ENCODE measurements at places on chromosomes 4 and X.

GRCh38 chr4:3042226-3042625 lies 32.1 kb downstream of the HTT-AS start:
- no peak for DNase-seq

GRCh38 chr4:41853973-41854372 lies 81.3 kb upstream of the TMEM33 start:
- DNase-seq = no peak

GRCh38 chr4:47750788-47751187 lies 87.1 kb downstream of the CORIN start:
- no peak for DNase-seq

- DNase-seq = no peak
Observed at GRCh38 chr4:25884031-25884782, 21.4 kb upstream of the SEL1L3 start.

DNA sequence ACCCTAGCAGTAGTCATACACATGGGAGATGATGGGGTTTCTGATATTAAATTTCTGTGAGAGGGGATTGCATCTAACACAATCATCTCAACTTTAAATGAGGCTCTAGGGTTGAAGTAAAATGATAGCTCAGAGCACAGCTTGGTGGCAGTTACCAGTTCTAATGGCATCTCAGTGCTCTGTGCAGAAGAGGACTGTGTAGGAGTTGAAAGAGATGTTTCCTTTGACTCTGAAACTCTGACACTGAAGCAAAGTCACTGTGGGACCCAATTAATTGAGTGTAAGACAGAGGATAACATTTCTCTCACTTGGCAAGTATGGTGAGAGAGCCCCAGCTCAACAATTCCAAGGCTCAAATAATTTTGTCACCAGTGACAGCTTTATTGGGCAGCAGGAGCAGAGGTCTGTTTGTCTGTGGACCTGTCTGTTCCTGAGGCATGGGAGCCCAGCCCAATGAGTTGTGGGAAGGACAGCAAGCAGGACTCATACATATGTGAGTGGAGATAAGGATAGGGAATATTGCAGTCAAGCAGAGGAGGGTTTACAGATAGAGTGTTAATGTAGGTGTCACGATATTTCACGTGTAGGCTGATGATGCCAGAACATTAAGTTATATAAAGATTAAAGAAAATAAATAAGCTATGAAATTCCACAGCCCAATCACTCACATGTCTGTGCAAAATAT lies 76.7 kb upstream of the NAF1 start:
- DNase-seq = no peak
